Effector memory CD4-positive, alpha-beta T cell (primary cell): ENCODE measurements at places on chromosomes 7 and 10.

DNA sequence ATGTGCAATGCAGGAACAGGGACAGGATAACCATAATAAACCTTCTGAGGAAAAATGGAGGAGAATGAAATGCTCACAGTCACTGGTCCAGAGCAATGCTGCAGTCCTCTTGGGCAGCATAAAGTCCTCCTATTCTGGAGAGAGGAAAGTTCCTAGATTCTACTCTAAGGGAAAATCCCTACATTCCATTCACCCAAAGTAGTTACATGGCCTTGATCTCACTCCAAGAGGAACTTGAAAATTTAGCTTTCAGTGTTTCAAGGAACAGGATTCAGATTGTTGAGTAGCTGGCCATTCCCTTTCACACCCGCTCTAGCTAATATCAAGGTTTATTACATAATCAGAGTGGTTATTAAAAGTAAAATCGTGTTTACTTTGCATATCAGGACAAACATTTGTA lies 168.3 kb downstream of the CHRM2 start:
- no peak for DNase-seq

- no peak for DNase-seq
Measured at GRCh38 chr10:59993931-59994330, 87.6 kb upstream of the CCDC6 start.

GRCh38 chr7:93245525-93246432 lies 13.6 kb downstream of the VPS50 start:
- DNase-seq = no peak

- no peak for DNase-seq
Measured at GRCh38 chr10:7817576-7817975, 729 bp upstream of the TAF3 start.

DNA sequence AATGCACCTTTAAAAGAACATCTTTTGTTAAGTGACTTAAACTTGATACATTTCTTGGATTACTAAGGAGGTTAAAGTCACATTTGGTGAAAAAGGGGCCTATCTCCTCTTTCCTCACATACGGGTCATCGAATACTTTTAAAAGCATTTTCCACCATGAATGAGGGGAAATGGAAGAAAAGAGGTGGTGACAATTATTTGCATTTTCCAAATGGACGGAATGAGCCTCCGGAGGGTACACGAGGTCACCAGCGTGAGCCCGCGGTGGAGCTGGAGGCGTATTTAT lies 1.0 kb upstream of the BMPR1A start:
- DNase-seq = no peak

- no peak for DNase-seq
Measured at GRCh38 chr7:55193245-55193644, 171.9 kb upstream of the LANCL2 start.

DNA sequence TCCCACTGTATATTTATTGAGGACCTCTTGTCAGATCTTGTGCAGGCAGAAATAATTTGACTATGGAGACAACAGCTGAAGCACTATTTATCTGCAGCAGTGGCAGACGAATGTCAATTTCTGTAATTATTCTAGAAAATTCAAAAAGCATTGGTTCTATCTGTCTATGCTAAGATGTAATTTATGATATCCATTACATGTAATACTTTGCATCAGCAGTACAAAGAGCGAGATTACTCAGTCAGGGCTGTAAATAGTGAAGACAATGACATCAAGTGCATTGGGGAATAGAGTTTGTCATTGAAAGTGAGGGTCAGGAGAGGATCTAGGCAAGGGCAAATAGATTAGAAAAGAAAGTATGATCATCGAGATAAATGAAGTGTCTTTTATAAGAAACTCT lies 508.2 kb downstream of the ZWINT start:
- no peak for DNase-seq

DNA sequence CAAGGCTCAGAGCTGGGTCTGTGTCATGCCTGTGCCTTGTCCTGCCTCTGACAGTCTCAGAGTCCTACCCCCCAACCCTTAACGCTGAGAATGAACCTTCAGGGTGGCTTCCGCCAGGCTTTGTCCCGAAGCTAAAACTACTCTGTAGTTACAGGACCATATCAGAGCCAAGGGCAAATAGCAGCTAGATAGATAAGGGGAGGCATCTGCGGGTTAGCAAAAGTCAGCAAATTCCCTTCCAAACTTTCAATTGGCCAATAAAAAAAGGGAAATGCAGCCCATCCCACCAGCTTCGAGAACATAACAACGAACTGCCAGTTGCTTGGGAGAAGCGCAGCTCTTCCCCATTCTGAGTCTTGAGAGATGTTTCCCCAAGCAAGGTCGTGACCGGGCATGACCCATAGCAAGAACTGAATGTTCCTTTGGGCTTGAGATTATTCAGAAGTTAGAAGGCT lies 17.7 kb downstream of the CCL24 start:
- DNase-seq = no peak

- DNase-seq = no peak
Measured at GRCh38 chr10:79376078-79376628, 28.9 kb downstream of the PPIF start.

DNA sequence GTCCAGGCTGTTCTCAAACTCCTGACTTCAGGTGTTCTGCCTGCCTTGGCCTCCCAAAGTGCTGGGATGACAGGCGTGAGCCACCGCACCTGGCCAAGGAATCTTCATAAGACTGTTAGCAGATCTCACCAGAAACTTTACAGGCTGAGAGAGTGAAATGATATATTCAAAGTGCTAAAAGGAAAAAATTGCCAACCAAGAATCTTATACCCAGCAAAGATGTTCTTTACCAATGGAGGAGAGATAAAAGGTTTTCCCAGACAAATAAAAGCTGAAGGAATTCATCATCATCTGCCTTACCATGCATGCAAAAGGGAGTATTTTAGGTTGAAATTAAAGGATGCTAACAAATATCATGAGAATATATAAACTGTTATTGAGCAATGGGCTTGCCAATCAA lies 23.6 kb downstream of the GIMAP7 start:
- DNase-seq = no peak

DNA sequence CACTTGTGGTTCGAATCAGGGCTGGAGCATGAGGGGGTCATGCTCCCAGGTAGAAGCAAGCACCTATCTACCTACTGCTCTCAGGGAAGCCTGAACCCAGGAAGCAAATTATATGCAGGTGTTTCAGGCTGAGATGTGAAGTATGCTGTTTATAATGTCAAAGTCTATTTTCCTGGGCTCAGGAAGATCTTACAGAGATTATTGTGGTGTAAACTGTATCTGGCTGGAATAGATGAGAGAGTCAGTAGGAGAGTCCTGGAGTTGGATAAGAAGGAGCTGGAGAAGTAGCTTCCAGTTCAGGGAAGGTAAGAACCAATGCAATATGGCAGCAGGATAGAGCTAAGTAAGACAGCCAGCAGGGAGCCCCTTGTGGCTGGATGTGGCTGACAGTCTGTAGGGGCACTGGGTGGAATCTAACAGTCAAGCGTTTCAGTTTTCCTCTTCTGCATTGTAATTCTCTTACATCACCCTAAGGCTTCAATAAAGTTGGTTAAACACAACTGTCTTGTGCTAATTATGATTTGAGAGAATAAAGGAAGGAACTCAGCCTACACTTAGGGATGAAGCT lies 105.9 kb upstream of the EEPD1 start:
- no peak for DNase-seq

DNA sequence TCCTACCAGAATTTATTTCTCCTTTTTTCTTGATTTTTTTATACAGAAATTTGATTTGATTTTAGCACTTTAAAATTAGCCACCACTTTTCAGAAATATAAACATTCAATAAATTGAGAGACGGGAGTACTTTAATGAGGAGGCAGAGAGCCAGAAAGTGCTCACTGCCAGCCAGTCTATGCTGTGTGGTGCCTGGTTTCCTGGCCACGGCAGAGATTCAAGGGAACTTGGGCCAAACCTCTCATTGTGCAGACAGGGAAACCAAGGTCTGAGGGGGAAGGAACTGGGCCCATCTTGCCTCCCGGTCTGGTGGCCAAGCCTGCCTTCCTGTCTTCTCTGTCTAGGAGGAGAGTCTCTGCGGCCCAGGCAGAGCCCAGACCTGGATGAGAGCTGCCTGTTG lies 25.9 kb downstream of the ADAMTS14 start:
- DNase-seq = no peak

DNA sequence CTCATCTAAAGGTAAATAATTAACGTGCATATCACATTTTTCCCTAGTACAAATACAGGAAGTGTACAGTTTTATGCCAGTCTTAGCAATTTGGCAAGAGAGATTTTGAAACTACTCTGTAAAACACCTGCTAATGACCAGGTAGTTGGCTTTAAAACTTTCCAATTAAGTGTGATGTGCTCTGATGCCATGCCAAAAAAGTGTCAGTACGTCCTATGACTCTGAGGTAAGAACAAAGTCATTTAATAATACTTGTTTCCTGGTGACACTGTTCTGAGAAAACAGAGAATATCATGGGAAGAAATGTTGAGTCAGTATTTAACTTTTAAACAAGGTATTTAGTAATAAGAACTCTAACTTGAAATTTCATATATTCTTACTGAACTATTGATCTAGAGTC lies 9.6 kb downstream of the PDZD8 start:
- DNase-seq = no peak

- DNase-seq = no peak
Measured at GRCh38 chr10:51879238-51879637, 179.8 kb upstream of the CSTF2T start.

GRCh38 chr7:17552952-17553351 lies 254.5 kb downstream of the AHR start:
- no peak for DNase-seq

DNA sequence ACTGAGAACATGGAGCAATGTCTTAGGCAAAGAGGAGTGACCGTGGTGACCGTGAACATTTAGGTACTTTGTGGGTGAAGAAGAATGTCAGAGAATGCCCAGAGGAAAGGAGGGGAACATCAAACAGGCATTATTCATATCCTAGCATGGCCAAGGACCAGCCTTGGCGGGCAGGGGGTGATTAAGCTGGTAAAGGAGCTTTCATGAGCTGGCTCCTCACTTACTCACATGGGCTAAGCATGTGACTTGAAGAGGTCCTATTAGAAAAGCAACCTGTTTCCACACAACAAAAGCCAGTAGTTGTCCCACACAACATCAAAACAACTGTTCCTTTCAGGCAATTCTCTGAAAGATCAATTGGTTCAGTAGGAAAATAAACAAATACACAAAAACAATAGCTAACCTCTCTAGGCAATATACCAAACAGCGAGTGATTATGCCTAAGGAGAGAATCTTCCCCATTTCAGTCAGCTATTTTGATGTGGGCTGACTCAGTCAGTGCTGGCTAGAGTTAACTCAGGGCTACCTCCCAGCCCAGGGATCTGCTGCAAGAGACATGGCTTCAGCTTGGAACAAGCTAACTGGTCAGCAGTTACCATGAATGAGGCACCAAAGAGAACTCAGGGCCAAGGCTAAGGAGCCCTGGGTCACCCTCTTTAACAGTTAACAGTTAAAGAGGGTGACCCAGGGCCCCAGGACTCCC lies 283.5 kb downstream of the ARHGAP12 start:
- DNase-seq = no peak

DNA sequence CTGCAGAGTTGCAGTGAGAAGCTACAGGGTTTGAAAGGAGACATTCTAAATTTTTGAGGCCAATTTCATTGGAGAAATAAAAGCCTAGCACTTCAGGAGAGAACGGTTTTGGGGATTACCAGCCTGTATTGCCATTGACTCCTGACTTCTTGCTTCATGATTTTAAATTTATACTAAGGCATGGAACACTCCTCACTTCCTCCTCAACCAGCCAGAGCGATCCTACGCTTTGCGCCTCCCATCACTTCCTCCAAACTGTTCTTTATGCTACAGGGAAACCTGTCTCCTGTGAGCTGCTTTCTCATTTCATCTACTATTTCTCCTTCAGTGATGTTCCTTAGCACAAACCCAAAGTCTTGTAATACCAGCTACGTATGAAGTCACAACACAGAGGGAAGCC lies 495.1 kb downstream of the SUGCT start:
- DNase-seq = no peak

DNA sequence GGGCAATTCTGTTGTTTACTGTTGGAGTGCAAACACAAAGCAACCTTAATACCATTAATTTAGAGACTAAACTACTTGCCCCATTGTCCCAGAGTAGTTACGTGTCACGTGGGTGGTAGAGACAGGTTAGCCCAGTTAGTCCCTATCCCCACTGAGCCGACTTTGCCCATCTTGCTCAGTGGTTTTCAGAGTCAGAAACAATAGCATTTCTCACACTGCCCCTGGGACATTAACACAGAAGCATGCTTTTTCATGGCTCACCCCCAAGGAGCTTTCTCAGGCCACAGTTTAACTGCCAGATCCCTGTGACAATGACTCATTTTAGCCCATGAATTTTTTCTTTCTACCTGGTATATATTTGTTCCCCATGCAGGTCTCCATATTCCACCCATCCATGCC lies 271.0 kb downstream of the POU6F2 start:
- no peak for DNase-seq

DNA sequence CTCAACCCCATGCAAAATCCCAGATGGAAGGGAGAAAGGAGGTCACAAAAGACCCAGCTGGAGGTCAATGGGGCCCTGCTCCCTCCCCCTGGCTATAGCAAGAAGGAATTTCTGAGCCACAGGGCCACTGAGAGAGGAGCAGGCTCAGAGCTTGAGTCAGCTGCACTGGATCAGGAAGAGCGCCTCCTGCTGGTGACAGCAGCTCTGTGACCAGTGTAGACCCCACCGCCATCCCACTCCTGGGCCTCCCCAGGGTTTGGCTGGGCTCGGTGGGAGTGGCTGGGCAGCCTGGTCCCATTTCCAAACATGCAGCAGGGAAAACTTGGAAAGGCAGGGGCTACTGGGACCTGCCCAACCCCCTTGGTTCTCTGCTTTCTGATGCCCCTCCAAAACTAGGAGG lies 31.5 kb upstream of the PRLHR start:
- no peak for DNase-seq

GRCh38 chr10:111103196-111103840 lies 26.5 kb downstream of the ADRA2A start:
- DNase-seq = no peak

GRCh38 chr10:17381502-17382142 lies 72.8 kb downstream of the ST8SIA6 start:
- DNase-seq = no peak

DNA sequence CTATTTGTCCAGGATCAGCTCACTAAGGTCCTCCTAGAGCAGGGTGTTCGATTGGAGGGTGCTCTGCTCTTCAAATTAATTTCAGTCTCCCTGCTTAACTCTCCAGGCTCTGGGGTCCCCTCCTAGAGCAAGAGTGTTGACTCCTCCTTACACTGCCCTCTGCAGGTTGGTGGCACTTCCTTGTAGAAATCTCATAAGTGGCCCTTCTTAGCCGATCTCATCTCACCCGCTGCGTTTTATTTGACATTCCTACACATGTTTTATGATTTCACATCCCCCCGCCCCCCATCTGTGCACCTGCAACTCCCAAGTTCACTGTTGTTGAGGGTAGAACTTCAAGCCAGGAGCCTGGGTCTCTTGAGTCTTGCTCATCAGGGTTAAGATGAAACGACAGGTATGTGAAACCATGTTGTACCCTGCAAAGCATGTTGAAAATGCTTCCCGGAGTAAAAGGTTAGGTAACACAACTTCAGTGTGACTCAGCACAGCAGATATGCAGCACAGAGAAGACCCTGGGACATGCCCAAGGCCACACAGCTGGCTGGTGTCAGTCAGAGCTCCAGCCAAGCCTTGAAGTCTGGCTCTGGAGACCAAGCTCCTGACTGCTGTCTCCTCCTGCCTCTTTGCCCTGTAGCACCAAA lies 171.2 kb downstream of the PRKAG2 start:
- DNase-seq = no peak
